ENCODE measurements at places on chromosomes 3 and 15.

GRCh38 chr3:100697723-100698285 lies 11.5 kb upstream of the TFG start:
- no peak for DNase-seq

- DNase-seq = peak; percentile 69
These were observed 574 bp downstream of the NGRN start for GRCh38 chr15:90266061-90266431.

DNA sequence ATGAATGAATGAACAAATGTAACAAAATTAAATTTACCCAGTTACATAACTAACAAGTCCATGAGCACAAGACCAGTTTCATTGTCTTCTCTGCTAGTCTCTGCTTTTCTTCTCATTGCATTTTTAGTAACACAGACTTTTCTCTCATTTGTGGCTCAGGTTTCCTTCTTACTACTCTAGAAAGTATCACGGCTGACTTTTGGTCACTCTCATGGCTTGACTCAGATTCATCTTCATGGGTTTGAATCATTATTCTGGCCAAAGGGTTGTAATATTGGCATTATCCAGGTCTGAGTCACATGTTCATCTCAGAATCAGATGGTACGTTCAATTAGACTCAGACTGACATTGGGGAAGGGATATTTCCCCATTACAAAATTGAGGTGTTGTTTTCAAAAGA lies 121.5 kb upstream of the SATB1 start:
- DNase-seq = no peak

DNA sequence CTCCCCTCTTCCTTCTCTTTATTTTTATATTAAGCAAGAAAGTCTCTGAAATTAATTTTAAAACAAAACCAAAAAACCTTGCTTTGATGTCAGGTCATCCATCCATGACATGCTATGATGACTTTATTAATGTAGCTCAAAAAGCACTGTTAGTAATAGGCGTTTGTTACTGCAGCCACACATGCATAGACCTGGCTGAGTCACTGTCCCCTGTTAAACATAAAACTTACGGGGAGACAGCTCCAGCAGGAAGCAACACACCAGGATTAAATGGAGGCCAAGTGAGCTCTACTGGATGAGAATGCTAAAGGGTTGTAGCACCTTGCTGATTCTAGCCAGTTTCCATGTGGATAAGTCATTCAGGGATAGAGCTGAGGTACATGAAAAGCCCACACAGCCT lies 661.1 kb downstream of the MAGI1 start:
- no peak for DNase-seq

GRCh38 chr3:16302082-16302631 lies 37.1 kb downstream of the OXNAD1 start:
- no peak for DNase-seq

GRCh38 chr3:61829722-61830350 lies 268.5 kb downstream of the PTPRG start:
- DNase-seq = no peak

- no peak for DNase-seq
These were observed 304.9 kb downstream of the FGF12 start for GRCh38 chr3:192422321-192422996.

- DNase-seq = no peak
These were observed 679 bp downstream of the RPL35A start for GRCh38 chr3:197950677-197951061.

GRCh38 chr3:112460519-112461195 lies 38.6 kb downstream of the BTLA start:
- no peak for DNase-seq

- peak; percentile 17 for DNase-seq
These were observed 11.9 kb downstream of the GRM2 start for GRCh38 chr3:51718547-51719409.

GRCh38 chr3:149480326-149481017 lies 6.0 kb downstream of the TM4SF4 start:
- peak; percentile 3 for DNase-seq

GRCh38 chr15:68560501-68561113 lies 18.2 kb upstream of the CORO2B start:
- no peak for DNase-seq

DNA sequence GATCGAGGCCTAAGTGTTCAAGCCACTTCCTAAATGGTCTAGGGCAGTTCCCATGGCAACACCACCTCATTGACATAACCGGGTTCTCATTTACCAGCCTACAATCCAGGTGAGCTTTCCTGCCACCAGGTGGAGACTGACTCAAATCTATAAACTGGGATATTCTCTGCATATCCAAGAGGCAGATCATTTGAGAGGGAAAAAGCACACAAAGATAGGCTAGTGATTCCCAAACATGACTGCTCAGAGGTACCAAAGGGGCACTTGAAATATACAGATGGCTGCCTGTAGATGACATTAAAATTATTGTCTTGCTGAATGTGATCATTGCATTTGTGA lies 141.3 kb upstream of the PROK2 start:
- DNase-seq = no peak

DNA sequence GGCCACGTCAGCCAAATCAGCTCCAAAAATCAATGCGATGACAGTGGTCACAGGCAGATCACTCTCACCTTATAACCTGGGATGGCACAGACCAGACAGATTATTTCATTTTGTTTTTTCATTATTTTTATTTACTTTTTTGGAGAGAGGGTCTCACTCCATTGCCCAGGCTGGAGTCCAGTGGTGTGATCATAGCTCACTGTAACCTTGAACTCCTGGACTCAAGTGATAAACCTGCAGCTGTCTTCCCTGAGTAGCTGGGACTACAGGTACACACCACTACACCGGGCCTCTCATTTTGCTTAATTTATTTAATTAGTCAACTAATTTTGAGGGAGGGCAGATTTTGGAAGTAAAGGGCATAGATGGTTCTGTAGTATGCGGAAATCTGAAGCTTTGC lies 51.2 kb upstream of the ICE2 start:
- DNase-seq = no peak

- DNase-seq = no peak
These were observed 8.7 kb downstream of the TTLL3 start for GRCh38 chr3:9818666-9819335.

GRCh38 chr15:68498076-68498475 lies 66.1 kb upstream of the ITGA11 start:
- no peak for DNase-seq

DNA sequence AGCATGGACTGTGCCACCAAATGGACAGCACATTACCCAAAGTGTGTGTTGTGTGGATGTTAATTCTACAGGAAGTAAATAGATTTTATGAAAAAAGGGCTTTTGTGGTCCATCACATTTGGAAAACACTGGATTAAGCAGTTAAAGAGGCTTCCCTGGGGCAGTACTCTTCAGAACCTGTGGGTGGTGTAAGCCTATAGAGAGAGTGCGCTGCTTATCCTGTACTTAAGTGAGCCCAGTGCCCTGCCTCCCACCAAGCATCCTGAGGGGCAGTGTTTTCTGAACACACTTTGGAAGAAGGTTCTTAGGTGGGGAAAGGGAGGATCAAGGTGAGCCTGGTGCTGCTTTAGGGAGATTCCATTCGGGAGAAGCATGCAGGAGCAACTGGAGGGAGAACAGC lies 10.9 kb downstream of the TTLL3 start:
- DNase-seq = no peak

- peak; percentile 3 for DNase-seq
These were observed 71.8 kb downstream of the SYNPR start for GRCh38 chr3:63349583-63350573.

GRCh38 chr3:30605706-30606300 lies 598 bp upstream of the TGFBR2 start:
- no peak for DNase-seq

DNA sequence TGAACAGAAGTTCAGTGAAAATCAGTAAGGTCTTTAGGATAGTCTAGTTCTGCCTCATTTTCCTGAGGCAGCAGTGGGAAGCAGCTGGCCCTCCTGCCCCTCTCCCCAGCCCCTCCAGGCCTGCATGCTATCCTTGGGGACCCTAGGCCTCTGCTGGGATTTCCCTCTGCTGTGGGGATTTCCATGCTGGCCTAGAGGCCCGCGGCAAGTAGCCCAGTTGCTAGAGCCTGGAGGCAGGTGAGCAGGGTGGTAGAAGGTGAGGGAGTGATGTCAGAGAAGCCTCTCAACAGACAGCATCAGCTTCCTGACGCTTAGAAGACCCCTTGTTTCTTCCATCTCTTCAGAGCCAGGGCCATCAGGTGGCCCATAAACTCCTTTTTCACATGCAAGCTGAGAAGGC lies 305.8 kb upstream of the THBS1 start:
- DNase-seq = no peak

GRCh38 chr3:17619968-17620367 lies 122.5 kb downstream of the TBC1D5 start:
- DNase-seq = no peak

GRCh38 chr3:126180477-126181397 lies at the start of gene ALDH1L1:
ALDH1L1 (minus strand) TSS chr3:126180586; CDS start chr3:126160979, 19,607 bp downstream.
- peak; percentile 92 for DNase-seq
